Activated naive CD4-positive, alpha-beta T cell (primary cell): ENCODE measurements at places on chromosomes 4 and X.
A peak's percentile ranks its signal among the peaks of the same experiment; 100 is the strongest.

DNA sequence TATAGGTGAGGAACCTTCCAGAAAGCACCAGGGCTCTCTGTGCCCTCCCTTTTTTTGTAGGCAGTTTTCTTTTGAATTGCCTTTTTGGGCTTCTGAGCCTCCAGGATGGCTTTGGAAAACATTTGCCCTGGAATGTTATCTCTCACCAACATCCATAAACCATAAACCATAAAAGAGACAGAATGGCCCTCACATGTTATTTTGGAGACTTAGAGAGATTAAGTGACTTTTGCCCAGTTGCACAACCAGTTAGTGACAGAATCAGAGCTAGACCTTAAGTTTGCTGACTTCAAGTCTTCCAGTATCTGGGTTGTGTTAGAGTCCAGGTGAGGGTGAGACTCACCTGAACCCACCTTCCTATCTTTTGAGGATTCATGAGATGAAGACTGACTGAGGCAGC is 153.0 kb upstream of the STX18 start:
- DNase-seq: no peak

DNA sequence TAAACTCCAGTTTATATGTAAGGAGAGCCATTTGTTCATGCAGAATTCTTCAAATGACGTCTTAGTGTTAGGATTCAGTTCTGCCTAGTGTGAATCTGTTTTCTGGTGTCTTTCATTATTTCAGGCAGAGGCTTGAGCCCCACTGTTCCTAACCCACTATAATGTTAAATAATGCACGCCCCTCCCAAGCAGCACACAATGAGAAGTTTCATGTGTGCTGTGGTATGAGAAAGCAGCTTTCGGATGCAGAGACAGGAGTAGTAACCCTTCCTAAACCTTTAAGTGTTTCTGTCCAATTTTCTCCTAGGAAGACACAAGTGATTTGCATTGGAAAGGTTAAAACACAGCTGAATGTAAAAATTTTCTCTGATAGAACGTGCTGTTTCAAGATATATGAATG is 54.5 kb downstream of the TRIM2 start:
- no peak for DNase-seq

- peak; percentile 54 for DNase-seq
Observed at GRCh38 chr4:15231265-15232091, 196.4 kb upstream of the C1QTNF7 start.

DNA sequence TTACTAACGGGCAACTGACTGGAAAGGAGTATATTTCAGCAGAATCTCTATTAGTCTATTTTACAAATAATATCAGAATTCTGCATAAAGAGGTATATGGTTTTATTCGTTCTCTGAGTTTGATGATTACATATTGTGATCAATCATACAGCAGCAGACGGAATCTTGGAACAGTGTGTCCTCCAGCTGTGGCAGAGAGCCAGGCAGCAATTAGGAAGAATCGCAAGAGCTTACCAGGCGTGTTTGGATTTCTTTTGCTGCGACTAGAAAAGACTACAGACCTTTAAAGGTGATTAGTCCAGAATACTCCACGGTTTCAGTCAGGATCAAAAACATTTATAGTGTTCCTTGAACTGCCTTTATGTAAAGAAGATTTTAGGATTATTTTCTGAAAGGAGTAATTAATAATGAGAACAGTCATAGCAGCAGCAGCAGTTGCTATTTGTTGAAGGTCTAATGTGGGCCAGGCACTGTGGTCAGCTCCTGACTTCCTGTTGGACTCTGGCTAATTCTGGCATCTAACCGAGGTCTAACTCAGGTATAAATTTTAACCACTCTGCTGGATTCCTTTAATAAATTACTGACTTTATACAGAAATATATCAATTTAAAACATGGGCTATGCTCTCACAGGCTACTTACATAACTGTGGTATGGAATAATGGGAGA is 225.3 kb upstream of the CXorf66 start:
- DNase-seq: no peak

DNA sequence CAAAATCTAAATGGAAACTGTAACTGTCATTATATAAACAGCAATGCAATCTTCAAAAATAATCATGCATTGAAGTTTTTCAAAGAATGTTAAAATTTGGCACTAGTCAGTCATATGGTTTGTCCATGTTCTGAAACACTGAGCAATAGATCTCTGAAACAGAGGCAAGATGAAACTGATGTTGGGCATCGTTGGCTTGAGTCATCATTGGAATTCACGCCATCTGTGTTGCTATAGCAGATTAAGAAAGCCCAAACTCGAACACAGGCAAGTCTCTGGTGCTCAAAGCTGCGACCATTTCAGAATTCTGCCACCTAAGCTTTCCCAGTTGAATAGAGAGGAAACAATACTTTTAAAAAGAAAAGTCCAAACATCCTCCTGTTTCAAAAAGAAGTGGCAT is 114.1 kb upstream of the PPARGC1A start:
- DNase-seq: no peak

GRCh38 chrX:53088136-53088974 is 5.6 kb upstream of the KANTR start:
- DNase-seq: peak; percentile 48

DNA sequence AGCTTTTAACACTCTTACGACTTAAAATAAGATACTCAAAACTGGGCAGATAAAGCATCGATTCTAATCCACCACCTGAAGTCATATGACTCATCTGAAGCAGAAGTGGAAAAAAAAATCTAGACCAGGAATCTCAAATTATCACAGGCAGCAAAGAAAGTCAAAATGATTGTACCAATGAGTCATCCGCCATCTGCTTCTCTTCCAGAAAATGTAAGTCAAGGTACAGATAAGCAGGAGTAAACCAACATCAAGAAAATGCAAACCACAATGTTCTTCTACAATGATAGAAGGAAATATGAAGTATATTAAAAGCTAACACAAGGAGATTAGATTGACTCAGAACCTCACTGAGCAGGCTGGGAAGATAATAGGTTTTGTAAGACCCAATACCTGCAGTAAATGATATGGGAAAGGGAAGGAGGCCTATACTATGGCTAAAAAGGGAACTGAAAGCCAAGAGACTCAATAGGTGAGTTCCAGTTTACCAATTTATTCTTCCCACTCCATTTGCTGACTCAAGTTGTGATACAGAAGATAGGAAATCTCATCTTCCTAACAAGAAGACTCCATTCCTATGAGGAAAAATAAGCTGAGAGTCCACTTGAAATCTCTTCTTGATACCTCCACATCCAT is 88.4 kb upstream of the TET2 start:
- no peak for DNase-seq

- DNase-seq: no peak
Observed at GRCh38 chr4:127309369-127310102, 323.2 kb upstream of the INTU start.

DNA sequence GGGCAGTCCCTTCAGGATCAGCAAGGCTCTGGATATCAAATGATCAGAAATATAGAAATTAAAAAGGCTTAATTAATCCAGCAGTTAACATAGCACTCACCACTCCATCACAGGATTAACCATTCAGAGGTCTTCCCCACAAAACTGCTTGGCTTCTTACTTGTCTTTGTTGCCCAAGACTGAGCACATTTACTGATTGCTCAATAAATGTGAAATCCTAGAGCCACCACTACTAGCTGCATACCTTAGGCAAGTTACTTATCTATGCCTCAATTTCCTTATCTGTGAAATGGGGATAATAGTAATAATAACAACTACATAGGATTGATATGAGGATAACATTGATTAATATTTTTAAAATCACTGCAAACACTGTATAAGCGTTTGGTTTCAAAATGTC is 124.2 kb downstream of the ARHGAP6 start:
- DNase-seq: no peak

DNA sequence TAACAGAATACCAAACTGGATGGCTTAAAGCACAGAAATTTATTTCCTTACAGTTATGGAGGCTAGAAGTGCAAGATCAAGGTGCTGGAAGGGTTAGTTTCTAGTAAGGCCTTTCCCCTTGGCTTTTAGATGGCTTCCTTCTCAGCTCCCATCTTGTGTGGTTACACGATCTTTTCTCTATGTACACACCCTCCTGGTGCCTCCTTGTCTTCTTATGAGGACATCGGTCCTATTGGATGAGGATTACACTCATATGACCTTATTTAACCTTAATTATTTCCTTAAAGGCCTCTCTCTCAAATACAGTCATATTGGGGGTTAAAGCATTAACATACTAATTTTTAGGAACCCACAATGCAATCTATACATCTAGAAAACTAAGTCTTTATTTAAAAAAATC is 787.9 kb upstream of the GALNTL6 start:
- no peak for DNase-seq

GRCh38 chr4:188423039-188423438 is 283.8 kb downstream of the TRIML1 start:
- no peak for DNase-seq

DNA sequence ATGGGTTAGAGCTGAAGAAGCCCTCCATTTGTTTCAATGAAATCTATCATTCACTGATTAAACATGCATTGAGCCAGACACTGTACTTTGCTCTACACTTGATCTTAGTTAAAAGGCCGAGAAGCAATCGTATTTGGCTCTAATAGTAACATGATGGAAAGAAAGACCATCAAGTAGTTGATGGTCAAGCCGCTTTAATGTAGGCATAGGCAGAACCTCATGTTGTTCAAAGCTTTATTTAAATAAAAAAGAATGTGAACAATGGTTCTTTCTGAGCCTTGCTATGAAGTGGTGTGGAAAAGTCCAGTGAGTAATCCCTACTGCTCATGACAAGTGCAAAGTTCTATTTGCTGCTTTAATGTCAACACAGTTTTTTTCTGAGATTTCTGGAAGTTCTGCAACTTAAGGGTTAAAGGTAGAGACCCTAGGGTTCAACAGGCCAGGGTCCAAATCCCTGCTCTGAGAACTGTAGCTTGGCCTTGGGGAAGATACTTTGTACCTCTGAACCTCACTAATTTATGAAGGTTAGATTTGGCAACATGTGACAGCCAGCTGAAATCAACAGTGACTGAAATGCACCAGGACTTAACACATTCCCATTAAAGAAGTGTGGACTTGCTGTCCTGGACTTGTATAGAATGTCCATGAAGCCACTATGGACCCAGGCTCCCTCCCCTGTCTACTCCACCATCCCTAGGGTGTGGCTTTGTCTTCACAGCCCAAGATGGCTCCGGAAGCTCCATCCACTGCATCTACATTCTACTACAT is 17.9 kb upstream of the LAP3 start:
- DNase-seq: no peak

DNA sequence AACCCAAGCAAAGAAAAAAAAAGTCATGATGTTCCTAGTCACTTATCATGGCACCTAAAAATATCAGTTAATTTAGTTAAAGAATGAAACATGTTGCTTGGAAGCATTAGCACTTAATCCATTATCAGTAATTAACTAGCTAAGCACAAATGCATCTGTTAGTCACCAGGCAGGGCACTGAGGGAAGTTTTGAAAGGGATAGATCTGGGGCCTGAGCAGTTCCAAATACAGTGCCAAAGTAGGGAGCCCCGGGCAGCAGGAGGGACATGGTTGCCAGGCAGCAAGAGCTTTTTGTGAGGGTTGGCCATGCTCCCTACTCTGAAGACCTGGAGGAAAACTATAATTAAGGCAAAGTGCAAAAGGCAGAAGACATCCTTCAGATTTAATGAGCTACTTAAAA is 62.0 kb downstream of the PHKA1 start:
- DNase-seq: no peak

- no peak for DNase-seq
Observed at GRCh38 chr4:3721186-3721585, 45.0 kb upstream of the ADRA2C start.

- no peak for DNase-seq
Observed at GRCh38 chr4:21699446-21699845, 249.1 kb downstream of the KCNIP4 start.

GRCh38 chrX:119041175-119041574 is 31.6 kb upstream of the CT47C1 start:
- no peak for DNase-seq

GRCh38 chr4:22678940-22679854 is 13.5 kb upstream of the GBA3 start:
- no peak for DNase-seq

GRCh38 chrX:45781901-45782553 is 581.4 kb upstream of the DIPK2B start:
- DNase-seq: no peak

- DNase-seq: no peak
Observed at GRCh38 chrX:94961730-94962129, 1287.7 kb downstream of the FAM133A start.

DNA sequence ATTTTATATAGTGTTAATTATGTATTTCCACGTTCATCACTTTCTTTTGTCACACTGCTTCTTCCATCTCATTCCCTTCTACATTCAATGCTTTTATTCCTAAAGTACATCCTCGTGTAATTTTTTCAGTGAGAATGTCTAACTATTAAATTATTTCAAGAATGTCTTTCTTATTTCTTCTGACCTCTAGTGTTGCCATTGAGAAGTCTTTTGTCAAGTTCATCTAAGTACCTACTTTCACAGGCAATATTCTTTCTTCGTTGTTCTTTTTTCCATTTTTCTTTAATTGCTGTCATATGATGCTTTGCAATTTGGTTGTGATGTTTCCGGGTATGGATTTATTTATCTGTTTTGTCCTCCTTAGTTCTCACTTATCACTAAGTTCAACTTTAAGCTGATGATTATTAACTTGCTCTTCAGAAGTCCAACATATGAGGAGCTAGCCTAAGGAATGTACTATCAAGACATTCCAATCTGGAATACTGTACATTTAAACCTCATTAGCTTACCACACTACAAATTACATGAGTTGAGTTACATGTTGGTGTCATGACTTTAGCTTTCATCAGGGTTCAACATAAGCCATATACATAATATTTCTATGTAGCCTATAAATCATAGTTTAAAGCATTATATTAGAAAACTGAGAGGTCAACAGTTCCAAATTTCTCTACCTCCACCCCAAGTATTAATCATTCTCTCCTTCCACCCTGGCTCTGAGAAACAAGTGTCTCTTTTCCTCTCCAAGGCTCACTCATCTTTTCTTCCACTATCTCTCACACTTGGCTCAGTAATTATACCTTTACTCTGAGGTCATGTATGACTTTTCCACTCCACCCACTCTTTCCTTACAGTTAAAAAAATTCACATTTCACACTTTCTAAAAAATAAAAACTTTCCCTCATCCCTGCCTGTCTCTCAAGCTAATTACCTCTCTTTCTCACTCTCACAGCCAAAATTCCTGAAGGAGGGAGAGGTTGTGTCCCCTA is 81.5 kb downstream of the COX18 start:
- DNase-seq: no peak

GRCh38 chr4:35138449-35138848 is 1105.9 kb downstream of the ARAP2 start:
- DNase-seq: no peak

DNA sequence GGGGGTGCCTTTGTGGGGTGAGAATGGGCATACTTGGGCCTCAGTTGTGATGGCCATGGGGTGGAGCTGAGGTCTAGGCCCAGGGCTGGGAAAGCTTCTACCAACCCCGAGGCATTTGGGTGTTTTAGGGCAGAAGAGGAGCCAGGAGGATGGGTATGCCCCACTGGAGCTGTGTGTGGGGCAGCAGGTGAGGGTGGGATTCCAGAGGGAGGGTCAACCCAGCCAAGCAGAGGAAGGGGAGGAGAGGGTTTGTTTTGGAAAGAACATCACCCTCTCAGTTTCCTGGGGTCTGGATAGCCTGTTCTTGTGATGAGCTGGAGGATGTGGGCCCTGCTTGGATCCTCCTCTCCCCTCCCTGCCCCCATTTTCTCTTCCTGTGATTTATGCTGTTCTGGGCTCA is 620 bp downstream of the IL9R start:
- DNase-seq: no peak
